ENCODE measurements at places on chromosomes 11 and 22.

DNA sequence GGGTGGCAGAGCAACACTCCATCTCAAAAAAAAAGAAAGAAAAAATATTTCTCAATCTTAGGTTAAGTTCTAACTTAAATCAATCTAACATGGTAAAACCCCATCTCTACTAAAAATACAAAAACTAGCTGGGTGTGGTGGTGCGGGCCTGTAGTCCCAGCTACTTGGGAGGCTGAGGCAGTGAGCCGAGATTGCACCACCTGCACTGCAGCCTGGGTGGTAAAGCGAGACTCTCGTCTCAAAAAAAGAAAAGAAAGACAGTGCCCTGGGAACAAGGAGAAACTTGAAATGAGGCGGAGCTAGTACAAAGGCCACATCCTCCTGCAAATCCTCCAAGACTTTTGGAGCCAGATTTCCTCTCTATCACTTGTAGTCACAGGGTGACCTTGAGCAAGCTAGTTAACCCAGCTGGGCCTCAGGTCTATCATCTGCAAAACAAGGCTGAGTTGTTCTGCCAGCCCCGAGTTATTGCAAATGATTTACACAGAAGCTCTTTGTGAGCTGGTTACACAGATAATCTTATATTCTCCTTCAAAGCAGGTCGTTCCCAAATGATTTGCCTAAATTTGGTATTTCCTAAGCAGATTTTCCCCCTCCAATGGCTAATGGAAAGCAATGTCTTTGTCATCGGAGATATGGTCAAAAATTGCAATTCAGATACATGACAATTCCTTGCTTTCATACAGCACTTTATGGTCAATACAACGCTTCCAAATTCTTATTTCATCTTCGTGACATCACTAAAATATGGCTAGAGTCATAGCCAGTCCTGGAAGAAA, 1.9 kb downstream of the ANKRD54 start:
- no peak for DNase-seq

DNA sequence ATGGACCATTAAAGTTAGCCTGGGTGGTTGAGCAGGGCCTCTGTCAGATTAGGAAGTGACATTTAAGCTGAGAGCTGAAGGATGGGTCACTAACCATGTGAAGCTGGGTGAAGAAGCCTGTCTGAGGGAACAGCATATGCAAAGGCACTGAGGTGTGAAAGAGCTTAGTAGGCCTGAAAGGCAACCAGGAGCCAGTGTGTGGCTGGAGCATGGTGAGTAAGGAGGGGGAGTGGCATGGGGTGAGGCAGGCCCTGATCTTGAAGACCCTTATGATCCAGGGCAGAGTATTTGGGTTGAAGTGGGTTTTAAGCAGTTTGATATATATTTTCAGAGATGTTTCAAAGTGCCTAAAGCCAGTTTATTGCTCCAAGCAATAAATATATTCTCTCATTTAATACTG, 48.8 kb downstream of the PARVA start:
- DNase-seq = no peak

GRCh38 chr11:134154441-134154840, 69.3 kb downstream of the NCAPD3 start:
- no peak for DNase-seq

DNA sequence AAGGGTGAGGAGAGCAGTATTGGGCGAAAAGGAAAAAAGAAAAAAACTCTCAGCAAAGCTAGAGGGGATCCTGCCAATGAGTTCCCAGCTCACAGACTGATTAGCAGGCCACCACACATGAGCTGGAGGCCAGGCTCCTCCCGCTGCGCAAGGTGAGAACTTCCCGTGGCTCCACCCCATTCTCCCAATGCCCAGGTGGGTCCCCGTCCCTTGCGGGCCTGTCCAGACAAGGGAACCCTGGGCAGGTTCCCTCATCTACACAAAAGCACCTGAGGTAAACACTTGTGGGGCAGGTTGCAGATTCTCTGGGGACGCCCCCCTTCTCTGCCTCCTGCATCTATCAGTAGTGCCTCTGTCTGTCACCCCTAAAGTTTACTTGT, 46.5 kb downstream of the CDPF1 start:
- DNase-seq = no peak

- no peak for DNase-seq
Measured at GRCh38 chr11:10476927-10477689, 22.0 kb downstream of the AMPD3 start.

- DNase-seq = no peak
Measured at GRCh38 chr22:24028533-24028932, 17.4 kb downstream of the CABIN1 start.

Measured in globus pallidus (tissue), 1 donor.